ENCODE measurements at places on chromosomes 6 and 20. TPM values are rescaled to one million over a fixed set of nuclear protein-coding genes. Genes with fewer than 3 reads are reported as not detected.

Gene CCR6
- total RNA-seq, result not detected

Gene UFL1
- total RNA-seq, result 21.6 TPM

Gene EYA2
- total RNA-seq, result 0.24 TPM

Gene PRL
- total RNA-seq, result not detected

Gene DAAM2
- total RNA-seq, result 2.5 TPM

Gene ZSCAN23
- 1.2 TPM for total RNA-seq

Gene BMP6
- 1.2 TPM for total RNA-seq

Gene RIPOR2
- 1.8 TPM for total RNA-seq

Gene PSORS1C2
- total RNA-seq, result not detected

Gene KHDC1L
- total RNA-seq, result not detected

Gene MUCL3
- not detected for total RNA-seq

Gene MYL9
- 150 TPM for total RNA-seq

Gene GSTA2
- total RNA-seq, result not detected

Gene HLA-DQA2
- not detected for total RNA-seq

Gene ULBP2
- total RNA-seq, result 0.24 TPM

Gene NR2E1
- total RNA-seq, result not detected

Gene AVP
- not detected for total RNA-seq

Gene TFAP2B
- total RNA-seq, result not detected

Gene PRND
- total RNA-seq, result 0.48 TPM

Gene LKAAEAR1
- not detected for total RNA-seq

Gene HTR1E
- total RNA-seq, result not detected

Gene BPIFB2
- total RNA-seq, result not detected

Gene JPH2
- total RNA-seq, result 0.16 TPM

Gene XRN2
- 60.0 TPM for total RNA-seq

Gene PGC
- total RNA-seq, result not detected

Gene GLP1R
- not detected for total RNA-seq

Gene CGA
- not detected for total RNA-seq

Data from epithelial cell of alveolus of lung (primary cell).